ENCODE measurements at places on chromosomes 7 and 10. TPM values are rescaled to one million over a fixed set of nuclear protein-coding genes. Genes with fewer than 3 reads are reported as not detected.

The NPSR1 gene
- total RNA-seq = not detected

- peak; percentile 31 for DNase-seq
Measured at GRCh38 chr10:71243756-71244395, 31.5 kb downstream of the UNC5B start.

DNA sequence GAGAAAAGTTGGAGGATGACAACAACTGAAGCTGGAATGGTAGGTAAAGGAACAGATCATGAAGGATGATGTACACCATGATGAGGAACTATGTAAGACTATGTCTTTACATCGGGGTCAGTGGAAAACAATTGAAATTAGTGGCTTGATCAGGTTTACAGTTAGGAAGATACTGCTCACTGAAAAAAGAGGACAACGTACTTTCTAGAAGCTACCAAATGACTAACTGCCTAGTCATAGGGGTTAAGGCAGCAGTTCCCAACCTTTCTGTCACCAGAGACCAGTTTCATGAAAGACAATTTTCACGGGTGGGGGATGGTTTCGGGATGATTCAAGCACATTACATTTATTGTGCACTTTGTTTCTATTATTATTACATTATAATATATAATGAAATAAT is 91.6 kb upstream of the ANKRD1 start:
- DNase-seq = no peak

DNA sequence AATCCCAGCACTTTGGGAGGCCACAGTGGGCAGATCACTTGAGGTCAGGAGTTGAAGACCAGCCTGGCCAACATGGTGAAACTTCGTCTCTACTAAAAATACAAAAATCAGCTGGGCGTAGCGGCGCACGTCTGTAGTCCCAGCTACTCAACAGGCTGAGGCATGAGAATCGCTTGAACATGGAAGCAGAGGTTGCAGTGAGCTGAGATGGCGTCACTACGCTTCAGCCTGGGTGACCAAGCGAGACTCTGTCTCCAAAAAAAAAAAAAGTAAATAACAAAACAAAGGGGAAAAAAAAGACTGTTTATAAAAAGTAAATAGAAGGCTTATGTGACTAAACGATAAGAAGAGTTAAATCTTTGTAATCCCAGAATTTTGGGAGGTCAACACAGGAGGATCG is 15.0 kb upstream of the DNMBP start:
- no peak for DNase-seq

GRCh38 chr10:36301139-36301538 is 659.0 kb upstream of the FZD8 start:
- no peak for DNase-seq

The ZC3HAV1L gene
- total RNA-seq = 34.9 TPM

The FXYD4 gene
- total RNA-seq = not detected

DNA sequence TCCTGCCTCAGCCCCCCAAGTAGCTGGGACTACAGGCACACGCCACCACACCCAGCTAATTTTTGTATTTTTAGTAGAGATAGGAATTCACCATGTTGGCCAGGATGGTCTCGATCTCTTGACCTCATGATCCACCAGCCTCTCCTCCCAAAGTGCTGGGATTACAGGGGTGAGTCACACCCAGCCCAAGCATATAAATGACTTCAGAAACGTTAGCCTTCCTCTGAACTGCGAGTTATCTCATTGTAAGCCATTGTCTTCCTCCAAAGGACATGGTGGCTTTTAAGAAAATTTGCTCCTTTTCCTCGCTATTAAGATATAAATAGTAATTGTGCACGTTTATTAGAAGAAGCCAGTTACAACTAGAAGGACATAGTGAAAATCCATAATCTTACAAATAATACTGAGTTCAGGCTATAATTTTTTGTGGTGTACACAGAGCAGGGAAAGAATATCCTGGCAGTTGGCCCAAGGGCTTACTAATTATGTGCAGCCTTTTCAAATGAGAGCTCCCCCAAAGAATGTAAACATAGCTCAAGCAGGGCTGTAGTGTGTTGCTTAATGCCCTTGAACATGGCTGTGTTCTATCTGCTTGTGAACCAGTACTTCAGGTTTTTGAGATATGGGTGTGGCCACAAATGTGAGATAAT is 495.8 kb downstream of the PARD3 start:
- peak; percentile 52 for DNase-seq

GRCh38 chr7:70855373-70855772 is 276.6 kb upstream of the GALNT17 start:
- no peak for DNase-seq

DNA sequence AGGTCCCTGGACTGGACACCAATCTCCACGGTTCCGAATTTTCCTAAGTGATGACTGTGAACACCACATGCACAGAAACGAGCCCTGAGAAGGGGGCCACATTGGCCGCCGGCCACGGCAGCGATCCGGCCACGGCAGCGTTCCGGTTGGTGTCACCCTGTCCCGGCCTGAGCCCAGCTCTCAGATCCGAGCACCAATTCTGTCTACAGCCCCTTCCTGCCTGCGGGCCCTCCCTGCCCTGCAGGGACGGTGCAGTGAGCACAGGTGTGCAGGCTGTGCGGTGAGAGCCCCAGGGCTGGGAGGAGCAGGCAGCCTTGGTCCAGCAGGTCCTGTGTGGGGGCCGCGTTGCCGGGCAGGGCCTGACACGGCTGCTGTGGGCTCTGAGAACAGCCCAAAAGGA is 29.7 kb upstream of the GPR146 start:
- DNase-seq = no peak

DNA sequence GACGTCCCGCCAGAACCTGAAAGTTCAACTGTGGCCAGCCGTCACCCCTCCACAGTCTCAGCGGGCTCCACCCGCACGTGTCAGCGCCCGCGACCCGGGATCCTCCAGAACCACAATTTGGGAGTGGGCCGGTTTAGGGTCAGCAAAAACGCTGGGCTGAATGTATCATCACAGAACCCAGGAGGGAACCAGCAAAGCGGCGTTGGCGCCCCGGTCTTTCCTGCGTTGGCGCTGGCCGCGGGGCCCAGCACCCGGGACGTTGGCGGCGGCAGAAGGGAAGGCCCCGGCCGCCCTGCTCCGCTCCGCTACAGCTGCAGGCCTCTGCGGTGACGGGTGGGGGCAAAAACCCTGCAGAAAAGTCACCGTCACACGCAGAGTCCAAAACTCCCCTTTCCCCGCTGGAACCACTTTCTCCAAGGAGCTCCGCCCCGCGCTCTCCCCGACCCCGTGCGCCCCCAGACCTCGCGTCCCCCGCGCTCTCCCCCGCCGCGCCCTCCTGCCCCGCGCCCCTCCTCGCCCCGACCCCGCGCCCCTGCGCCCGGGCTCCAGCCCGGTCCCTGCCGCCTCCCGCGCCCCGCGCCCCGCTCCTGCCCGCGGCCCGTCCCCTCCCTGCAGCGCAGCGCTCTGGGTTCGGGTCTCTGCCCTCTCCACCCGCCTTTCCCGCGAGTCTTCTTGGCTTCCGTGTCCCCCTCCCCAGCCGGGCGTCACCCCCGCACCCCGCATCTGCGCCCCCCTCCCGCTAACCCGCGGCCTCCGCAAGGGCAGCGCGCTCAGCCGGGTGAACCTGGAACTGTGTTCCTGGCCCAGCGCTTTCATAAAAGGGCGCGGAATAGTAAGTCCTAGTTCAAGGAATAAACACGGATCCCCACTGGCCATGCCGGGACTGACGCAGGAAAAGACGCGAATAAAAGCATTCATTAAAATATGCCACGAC is 24.0 kb upstream of the RNF32 start:
- DNase-seq = no peak

DNA sequence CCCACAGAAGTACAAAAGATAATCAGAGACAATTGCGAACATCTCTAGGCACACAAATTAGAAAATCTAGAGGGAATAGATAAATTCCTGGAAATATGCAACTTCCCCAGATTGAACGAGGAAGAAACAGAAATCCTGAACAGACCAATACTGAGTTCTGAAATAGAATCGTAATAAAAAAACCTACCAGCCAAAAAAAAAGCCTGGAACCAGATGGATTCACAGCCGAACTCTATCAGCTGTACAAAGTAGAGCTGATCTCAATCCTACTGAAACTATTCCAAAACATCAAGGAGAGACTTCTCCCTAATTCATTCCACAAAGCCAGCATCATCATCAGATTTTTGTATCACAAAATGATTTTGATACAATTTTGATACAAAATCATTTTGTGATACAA is 206.4 kb downstream of the REEP3 start:
- DNase-seq = no peak

- DNase-seq = no peak
Measured at GRCh38 chr7:18845700-18846099, 271.7 kb downstream of the TWIST1 start.

GRCh38 chr10:96614515-96614914 is 27.7 kb upstream of the TM9SF3 start:
- DNase-seq = peak; percentile 86

GRCh38 chr10:95273393-95274312 is 17.1 kb downstream of the PDLIM1 start:
- DNase-seq = peak; percentile 75

DNA sequence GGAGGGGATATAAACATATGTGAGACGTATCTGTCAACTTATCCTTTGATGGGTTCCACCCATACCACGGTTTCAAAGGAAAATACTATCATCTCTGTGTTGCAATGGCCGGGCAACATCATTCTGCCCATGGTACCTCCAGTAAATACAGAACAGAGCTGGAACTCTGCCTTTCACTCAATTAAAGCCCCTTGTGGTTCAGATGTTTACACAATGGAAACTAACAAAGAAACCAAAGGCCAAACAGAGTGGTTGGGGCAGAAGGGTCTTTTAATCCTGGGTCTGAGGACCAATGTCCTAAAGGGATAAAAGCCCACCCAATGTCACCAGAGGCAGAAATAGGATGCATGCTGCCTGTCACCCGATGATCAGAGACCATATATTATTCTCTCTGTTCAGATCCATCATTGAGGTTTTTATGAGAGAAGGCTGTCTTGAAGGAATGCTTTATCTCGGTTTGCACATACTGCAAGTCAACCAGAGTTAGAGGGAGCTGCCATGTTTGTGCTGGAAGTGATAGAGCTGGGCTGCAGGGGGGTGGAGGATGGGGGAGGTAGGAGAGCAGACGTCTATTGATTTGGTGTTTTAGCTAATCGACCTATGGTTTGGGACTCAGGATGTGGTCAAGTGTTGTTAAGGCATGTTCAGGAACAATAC is 105.4 kb upstream of the FRMD4A start:
- no peak for DNase-seq

- DNase-seq = no peak
Measured at GRCh38 chr7:25967278-25968204, 184.5 kb upstream of the NFE2L3 start.

GRCh38 chr7:157028199-157028903 is 17.9 kb upstream of the MNX1 start:
- DNase-seq = peak; percentile 10

Data from renal cortical epithelial cell (primary cell).